ENCODE measurements at places on chromosomes 13 and 19.

- no peak for DNase-seq
Observed at GRCh38 chr13:33072759-33073158, 56.5 kb downstream of the KL start.

- DNase-seq: no peak
Observed at GRCh38 chr13:24104723-24105122, 55.8 kb upstream of the SPATA13 start.

- DNase-seq: no peak
Observed at GRCh38 chr13:108961542-108962125, 332.2 kb downstream of the MYO16 start.

- no peak for DNase-seq
Observed at GRCh38 chr13:23586336-23586735, 16.1 kb downstream of the TNFRSF19 start.

- DNase-seq: no peak
Observed at GRCh38 chr19:28020619-28021258, 1192.2 kb downstream of the UQCRFS1 start.

- DNase-seq: no peak
Observed at GRCh38 chr13:29545988-29546387, 49.5 kb downstream of the SLC7A1 start.

GRCh38 chr19:6066661-6067646 lies 43.3 kb downstream of the RFX2 start:
- DNase-seq: no peak

DNA sequence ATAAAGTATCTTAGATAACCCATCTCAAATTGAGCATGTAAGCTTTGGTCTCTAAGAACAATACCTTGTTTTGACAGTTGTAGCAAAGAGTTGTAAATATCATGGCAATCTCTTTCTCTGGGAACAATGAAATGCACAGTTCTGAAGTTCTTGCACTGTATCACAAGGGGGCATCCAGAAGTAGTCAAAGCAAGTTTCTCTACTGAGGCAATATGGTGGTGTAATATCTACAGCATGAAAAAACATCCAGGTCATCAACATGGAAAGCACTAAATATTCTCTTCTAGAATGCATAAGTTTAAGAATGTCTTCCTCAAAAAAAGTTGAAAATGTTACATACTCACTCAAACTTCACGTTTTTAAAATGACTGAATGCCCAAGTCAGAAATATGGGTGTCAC lies 19.6 kb downstream of the MTMR6 start:
- DNase-seq: no peak

DNA sequence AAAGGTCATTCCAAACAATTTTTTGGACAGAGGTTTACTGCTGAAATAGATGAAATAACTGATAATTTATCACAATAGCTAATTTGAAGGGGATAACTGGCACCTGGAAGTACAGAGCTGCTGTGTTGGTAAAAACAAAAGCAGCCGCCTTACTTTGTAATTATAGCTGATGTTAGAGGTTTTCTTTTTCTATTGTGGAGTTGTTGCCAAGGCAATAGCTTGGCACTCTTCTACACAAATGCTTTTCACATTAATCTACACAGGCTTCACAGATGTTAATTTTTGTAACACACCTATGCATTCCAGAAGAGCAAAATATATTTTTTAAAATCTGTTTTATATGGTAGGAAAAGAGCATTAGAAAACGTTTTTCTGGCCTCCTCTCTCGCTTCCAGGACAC lies 56.9 kb downstream of the LACC1 start:
- DNase-seq: no peak

DNA sequence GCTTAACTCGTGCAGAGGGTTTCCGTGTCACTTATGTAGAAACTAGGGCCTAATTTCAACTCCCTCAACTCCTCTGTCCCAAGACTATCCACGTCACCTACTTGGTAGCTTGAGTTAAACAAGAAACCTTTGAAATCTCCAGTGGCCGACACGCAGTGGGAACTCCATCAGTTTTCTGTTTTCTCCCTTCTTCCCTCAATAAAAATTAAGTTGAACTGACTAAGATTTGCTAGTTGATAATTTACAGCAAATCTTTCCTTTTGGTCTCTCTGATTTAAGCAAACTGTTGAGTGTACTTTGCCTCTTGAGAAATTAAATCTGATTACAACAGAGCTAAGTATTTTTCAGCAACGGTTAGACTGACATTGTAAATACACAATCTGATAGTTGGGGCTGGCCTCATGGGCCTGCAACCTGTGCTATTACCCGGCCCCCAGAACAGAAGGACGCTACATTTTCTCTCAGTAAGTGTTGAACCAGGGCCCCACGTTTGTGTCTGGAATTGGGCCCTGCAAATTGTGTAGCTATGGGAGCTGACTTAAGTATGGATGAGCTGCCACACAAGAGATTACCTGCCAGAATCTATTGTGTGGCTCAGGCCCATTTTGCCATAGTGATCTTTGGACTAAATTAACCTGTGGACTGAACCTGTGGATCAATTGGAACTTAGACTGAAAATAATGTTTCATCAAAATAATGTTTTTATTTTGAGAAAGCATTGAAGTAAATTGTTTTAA lies 708 bp upstream of the ESD start:
- no peak for DNase-seq

GRCh38 chr13:38664906-38665305 lies 22.0 kb upstream of the FREM2 start:
- no peak for DNase-seq

DNA sequence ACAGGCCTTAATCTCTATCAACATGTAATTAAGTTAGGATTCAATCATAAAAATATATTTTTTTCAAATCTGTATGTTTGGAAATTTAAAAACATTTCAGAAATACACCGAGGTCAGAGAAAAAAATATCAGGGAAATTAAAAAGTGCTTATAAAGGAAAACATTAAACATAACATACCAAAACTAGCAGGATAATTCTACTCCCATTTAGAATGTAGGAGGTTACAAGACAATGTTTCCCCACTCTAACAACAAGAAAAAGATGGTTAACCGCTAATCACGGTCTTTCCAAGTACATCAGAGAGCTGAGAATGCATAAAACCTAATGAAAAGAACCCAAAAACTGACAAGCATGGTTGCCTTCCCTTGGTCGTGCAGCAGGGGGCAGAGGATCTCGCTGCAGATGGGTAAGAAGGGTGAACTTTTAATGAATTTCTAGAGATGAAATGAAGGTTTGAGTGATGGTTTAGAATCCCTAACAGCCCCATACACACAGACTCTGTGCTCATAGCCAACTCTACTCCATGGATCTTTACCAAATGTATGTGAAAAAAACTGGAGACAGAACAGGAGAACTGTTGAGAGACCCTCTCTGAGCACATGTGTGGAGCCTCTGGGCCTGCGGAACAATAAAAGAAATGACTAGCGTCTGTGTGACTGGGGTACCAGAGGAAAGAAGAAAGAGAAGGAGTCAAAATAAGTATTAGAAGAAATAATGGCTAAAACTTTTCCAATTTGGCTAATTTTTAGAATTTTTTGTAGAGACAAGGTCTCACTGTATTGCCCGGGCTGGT lies 51.3 kb upstream of the LSM14A start:
- no peak for DNase-seq

GRCh38 chr13:79389026-79389425 lies 17.0 kb downstream of the RBM26 start:
- DNase-seq: no peak

GRCh38 chr19:42488783-42489521 lies 39.3 kb downstream of the CEACAM1 start:
- DNase-seq: no peak
